ENCODE measurements at places on chromosomes 4 and X.

DNA sequence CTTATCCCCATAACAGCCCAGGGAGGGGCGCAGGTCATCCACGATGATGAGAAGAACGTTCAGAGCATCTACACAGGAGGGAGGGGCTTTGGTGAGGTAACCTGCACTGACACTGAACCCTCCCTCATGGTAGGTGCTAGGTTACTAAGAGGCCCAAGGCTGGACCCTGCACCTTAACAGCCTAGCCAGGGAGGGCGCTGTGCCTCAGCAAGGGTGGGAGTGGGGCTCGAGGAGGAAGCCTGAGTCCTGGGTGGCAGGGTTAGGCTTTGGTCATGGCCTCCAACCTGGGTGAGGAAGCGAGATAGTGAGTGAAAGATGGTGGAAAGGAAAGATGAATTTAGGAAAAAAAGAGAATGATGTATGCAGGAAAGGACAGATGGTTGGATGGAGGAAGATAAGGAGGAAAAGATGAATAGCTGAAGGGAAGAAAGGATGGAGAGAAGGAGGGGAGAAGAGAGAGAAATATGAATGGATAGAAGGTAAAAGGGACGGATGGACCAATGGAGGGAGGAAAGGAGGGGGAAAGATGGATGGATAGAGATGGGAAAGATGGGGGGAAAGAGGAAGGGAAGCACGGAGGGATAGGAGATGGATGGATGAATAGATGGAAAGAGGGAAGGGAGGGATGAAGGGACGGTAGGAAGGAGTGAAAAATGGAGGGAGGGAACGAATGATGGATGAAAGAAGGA, 736 bp downstream of the IDS start:
- DNase-seq, result no peak

DNA sequence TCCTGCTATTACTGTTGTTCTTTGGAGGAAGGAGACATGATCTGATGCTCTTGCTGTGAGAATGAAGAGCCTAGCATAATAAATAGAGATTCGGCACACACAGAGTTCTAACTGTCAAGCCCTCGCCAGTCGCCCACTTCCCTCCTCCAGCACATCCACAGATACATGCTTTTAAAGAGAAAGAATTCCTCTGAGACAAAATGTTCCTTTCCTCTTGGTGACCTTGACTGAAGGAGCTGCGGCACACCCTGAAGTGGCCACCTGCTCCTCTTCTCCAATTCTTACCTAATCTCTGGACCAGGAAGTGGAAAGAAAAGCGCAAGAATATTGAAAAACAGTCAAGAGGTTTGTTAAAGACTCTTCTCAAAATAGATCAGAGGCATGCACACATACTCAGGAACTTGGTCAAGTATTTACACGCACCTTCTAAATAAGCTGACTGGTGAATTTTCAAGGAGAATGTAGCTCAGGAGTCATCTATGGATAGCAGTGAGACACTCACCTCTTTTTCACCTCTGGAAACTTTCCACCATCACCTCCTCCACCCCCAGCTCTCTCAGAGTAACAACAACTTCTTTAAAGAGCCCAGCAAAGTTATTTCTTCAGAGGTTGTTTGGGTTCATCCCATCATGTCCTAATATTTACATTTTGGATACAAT, 95.4 kb downstream of the PARM1 start:
- no peak for DNase-seq

DNA sequence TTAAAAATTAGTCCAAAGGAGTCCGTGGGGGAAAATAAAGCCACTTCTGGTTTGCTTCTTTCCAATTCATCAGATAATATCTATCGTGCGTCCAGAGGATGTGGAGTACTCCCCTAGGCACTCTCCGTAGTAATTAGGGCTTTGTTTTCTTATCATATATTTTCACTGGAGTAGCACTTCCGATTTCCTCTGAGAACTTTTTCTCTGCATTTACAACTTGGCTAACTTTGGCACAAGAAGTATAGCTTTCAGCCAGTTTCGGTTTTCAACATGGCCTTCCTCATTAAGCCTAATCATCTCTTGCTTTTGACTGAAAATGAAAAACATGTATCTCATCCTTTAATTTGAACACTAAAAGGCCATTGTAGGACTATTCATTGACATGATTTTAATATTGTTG, 80.5 kb downstream of the CASP3 start:
- DNase-seq, result no peak

- no peak for DNase-seq
Observed at GRCh38 chr4:5979981-5980380, 38.2 kb downstream of the C4orf50 start.

DNA sequence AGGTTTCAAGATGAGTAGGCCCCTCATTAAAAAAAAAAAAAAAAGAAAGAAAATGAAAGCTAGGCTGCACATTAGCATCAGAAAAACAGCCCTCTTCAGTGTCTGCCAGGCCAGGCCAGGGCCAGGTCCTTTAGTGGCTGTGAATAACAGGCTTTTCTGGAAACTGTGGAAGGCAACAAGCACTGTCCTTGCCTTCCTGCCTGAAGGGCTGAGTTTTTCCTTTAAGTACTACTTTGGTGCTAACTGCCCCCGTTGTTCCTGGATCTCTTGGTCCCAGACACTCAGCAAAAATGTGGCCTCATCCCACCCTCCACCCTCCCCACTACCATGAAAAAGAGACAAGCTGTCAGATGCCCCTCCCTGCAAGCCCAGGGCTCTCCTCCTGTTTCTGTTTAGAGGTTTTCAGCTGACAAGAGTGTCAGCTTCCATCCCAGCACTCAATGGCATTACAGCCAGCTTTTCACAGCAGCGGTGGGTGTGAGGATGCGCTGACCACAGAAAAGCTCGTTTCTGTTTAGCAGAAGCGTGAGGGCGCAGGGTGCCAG, 174.2 kb downstream of the NHS start:
- no peak for DNase-seq

DNA sequence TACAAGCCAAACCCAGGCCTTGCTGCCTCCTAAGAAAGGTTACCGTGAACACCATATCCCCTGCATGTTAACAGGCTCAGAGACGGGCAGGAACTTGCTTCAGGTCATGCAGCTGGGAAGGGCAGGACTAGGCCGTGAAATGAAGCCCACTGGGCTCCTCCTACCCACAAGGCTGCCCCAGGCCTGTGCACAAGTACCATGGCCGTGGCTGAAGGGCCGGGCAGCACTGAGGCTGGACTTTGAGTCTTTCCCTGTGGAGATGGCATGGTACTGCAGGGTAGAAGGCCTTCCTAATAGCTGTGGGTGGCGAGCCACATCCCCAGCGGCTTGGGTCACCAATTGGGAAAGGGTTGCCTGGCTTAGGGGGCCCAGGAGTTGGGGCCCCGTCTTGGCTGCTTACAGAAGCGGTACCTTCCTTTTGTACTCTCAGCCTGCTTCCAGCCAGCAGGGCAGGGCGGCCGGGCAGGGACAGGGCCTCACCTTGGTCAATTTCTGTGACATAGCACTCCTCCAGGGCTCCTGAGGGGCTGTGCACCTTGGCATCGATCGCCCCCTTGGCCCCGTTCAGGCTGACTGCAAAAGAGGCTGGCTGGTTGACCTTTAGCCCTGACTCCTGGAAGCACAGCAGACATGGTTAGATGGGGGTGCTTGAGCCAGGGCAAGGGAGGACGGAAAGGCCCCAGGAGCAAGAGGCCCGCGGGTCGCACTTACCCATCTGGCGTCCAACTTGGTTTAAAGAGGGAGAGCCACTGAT, 23.8 kb downstream of the FLNA start:
- DNase-seq, result no peak

DNA sequence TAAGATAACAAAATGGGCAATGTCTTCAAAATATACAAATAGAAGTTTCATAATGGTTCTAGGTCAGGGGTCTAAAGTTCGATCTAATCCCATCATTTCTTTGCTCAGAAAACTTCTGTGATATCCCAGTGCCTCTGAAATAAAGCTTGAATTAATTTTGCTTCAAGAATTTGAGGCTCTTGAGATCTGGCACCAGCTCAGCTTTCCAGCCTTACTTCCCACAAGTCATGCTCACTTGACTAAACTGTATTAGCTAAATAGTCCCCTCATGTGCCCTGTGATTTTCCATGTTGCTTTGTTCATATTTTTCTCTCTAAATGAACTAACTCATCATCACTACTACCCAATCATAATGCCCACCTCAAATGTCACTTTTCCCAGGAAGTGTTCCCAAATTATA, 50.8 kb upstream of the MBNL3 start:
- DNase-seq, result no peak

GRCh38 chr4:6324999-6325787, 55.5 kb downstream of the WFS1 start:
- no peak for DNase-seq

Measured in AG09309 (cell line).